Aorta (tissue), 5 donors: ENCODE measurements at places on chromosomes 12 and 14.

- DNase-seq = no peak
Measured at GRCh38 chr12:118307069-118307954, 65.4 kb downstream of the TAOK3 start.

DNA sequence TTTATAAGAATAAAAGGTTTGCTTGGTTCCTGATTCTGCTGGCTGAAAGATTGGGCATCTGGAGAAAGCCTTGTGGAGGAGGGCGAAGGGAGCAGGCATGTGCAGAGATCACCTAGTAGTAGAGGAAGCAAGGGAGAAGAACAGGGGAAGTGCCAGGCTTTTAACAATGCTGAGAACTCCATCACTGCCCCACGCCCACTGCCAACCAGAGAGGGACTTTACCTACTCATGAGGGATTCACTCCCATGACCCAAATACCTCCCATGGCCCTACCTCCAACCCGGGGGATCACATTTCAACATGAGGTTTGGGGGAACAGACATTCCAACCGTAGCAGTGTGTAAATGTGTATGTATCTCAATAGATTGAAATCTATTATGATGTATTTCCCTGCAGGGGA, 360.3 kb downstream of the GLT1D1 start:
- no peak for DNase-seq

DNA sequence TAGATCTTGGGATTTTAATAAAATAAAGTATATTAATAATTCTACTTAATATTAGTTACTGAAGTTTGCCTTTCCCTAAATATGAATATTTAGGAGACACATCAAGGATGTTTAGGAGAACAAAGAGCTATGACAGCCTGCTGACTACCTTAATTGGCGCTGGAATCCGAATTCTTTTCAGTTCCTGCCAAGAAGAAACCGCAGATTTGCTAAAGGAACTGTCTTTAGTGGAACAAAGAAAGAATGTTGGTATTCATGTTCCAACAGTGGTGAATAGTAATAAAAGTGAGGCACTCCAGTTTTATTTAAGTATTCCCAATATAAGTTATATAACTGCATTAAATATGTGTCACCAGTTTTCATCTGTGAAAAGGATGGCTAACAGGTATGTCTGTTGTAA, 54.5 kb downstream of the MIS18BP1 start:
- no peak for DNase-seq

GRCh38 chr12:52280319-52280795, 5.9 kb downstream of the KRT86 start:
- peak; percentile 79 for DNase-seq

- no peak for DNase-seq
Measured at GRCh38 chr12:111864913-111865312, 22.9 kb downstream of the MAPKAPK5 start.
